Fibroblast of lung (primary cell): ENCODE measurements at places on chromosomes 11 and 22. TPM values are rescaled to one million over a fixed set of nuclear protein-coding genes. Genes with fewer than 3 reads are reported as not detected.

PRG3 gene
- total RNA-seq: not detected in 2 replicates

TRIM48 gene
- total RNA-seq: not detected in 2 replicates

DNA sequence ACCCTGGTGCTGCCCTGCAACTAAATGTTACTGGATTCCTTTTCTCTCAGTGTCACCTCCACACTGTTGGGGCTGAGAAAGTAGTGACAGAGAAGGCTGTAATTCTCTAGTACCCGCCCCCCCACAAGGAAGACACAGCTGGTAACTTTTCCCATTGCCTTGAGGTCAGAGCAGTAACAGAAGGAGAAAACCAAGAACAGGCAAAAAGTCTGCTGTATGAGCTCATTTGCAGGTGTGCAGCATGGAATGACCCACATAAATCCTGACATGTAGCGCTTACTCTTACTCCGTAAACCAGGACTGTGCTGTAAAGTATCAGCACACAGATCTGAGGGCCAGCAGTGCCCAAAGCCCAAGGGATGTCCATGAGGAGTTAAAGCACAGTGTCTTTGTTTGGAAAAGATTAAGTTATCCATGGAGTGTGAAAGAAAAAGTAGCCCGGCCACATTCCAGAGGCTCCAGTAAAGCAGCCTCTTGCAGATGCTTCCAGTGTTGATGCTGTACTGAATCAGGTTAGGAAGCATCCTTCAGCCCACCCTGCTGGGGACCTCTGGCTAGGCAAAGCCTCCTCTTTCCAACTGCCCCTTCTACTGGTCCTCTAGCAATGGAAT, 120.7 kb downstream of the PLEKHA7 start:
- no peak for DNase-seq

GSTT2 gene
- total RNA-seq: 0.33 TPM in 1 of 2 replicates, not detected in the other

- DNase-seq: peak; percentile 96
Measured at GRCh38 chr11:77047007-77047927, 13.1 kb downstream of the B3GNT6 start.

GRCh38 chr22:43152003-43152356, 621 bp downstream of the TSPO start:
- no peak for DNase-seq

SAC3D1 gene
- total RNA-seq: 8.6 and 10.0 TPM in 2 replicates

DNA sequence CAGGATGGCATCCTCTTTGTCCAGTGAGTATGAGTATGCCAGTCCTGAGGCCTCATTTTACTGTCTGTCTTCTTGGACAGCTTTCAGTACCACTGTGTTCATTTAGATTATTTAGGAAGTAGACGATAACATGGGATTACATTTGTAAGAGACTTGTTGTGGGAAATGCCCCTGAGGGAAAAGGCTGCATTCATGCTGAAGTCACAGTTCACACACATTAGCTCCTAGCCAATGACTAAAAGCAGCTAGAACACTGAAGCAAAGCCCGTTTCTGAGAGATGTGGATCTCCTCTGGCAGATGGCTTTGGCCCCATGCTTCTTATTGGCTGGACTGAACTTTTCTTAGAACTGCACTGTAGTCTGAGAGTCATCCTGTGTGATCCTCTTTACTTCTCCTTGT, 242.4 kb downstream of the FAM76B start:
- no peak for DNase-seq

SUSD2 gene
- total RNA-seq: 0.77 and 10.6 TPM in 2 replicates

GRCh38 chr22:42227435-42227834, 43.0 kb downstream of the TCF20 start:
- no peak for DNase-seq

- DNase-seq: no peak
Measured at GRCh38 chr11:117835576-117835975, 11.0 kb upstream of the FXYD2 start.

- peak; percentile 46 for DNase-seq
Measured at GRCh38 chr22:22721681-22722354, 77.4 kb downstream of the GGTLC2 start.

DNA sequence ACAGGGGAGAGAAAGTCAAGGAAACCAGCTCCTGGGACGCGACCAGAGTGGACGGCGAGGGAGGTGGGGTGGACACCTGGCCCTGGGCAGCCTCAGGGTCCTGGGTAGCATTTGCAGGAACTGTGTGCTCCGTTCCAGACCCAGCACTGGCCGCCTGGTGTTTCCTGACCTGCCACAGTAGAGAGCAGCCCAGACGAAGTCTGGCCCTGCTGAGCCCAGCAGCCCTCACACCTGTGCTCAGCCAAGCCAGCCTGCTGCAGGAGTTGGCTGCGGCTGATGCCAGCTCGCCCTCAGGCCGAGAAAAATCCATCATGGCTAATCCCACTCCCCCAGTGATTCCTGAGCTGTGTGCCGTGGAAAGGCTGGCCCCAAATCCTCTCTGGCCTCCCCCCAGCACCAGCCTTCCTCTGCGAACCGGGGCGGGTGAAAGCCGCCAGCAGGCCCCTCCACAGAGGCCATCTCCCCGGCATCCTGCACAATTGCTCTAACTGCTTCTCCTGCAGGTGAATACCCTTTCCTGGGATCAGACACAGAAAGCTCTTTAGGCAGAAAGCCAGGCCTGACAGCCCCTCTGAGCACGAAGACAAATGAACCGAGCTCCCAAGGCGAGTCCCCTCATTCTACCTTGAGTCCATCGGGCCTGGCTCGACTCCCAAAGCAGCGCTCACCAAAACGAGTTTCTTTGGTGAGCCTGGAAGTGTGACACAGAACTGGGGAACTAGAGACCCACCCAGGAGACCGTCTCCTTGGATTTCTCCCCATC, 88.6 kb downstream of the RTL6 start:
- DNase-seq: no peak

DNA sequence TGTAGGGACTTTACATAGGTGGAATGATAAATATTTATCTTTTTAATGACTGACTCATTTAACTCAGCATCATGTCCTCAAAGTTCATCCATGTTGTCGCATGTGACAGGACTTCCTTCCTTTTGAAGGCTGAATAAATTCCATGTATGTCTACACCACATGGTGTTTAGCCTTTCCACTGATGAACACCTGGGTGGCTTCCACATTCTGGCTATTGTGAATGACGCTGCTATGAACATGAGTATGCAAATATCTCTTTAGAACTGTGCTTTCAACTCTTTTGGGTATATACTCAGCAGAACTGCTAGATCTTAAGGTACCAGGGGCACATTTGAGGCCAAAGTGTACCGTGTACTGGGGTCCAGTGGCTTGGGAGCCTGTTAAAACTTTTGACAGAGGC, 24.1 kb downstream of the LARGE1 start:
- no peak for DNase-seq

- no peak for DNase-seq
Measured at GRCh38 chr11:2794046-2794967, 91.3 kb downstream of the CDKN1C start.

DNA sequence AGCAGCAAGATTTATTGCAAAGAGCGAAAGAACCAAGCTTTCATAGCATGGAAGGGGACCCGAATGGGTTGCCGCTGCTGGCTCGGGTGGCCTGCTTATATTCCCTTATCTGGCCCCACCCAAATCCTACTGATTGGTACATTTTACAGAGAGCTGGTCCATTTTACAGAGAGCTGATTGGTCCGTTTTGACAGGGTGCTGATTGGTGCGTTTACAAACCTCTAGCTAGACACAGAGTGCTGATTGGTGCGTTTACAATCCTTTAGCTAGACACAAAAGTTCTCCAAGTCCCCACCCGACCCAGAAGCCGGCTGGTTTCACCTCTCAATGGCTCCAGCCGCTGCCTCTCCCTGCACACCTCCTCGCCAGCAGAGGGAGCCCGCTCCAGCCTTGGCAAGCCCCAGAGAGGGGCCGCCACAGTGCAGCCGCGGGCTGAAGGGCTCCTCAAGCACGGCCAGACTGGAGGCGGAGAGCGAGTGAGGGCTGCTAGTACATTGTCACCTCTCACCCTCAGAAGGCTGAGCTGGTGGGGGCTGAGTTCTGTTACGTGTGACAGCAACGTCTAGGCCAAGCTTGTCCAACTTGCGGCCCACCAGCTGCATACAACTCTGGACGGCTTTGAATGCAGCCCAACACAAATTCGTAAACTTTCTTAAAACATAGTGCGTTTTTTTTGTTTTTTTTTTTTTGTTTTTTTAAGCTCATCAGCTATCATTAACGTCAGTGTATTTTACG, 8.7 kb downstream of the PTH start:
- DNase-seq: peak; percentile 9

DNA sequence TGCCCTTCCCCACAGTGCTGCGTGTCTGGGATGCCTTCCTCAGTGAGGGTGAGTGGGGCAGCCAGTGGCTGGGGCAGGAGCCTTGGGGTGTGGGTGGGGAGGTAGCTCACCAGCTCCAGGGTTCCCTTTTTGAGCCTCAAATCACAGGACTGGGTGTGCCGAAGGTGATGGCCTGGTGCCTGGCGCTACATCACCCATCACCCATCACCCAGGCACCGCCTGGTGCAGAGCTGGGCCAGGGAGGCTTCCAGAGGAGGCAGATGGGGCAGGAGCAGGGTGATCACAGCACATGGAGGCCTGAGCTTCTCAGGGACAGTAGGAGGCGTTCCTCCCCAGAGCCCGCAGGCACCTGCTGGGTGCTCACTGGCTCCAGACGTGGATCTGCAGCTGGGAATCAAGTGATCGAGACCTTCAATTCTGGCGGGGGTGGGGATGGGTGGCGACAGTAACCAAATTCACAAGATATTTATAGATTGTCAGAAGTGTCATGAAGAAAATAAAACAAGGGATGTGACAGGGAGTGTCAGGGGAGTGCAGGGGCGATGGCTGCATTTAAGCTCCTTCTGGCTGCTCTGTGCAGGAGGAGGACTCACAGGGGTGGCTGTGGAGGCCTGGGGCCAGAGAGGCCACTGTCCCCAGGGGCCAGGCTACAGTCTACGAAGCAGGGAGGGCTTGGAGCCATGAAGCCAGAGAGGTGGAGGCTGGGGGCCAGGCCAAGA, 3.2 kb downstream of the TBC1D10C start:
- no peak for DNase-seq

ANO5 gene
- total RNA-seq: 0.77 and 4.1 TPM in 2 replicates

GRCh38 chr11:20177136-20177535, 16.9 kb upstream of the DBX1 start:
- DNase-seq: no peak

DNA sequence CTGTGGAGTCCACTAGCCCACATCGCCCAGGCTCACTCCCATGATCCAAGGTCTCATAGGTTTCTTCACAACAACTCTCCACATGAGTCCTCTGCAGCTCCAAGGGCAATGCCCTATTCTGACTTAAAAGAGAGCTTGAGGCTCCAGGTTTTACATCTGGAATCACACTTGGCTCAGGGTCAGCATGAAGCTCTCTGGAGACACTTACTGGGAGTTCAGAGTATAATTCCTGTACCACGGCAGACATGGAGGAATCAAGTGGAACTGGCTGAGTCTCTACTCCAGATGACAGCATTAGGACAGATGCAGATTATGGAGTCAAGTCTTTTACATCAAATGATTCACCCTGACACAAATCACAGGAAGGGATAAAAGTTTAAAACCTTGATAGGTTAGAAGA, 11.4 kb downstream of the PRR14L start:
- no peak for DNase-seq

OR51B4 gene
- total RNA-seq: 0.17 TPM in 1 of 2 replicates, not detected in the other

GRCh38 chr11:122773781-122774266, 64.5 kb upstream of the CRTAM start:
- no peak for DNase-seq

- DNase-seq: no peak
Measured at GRCh38 chr22:50628543-50629134, 687 bp upstream of the ARSA start.

- peak; percentile 29 for DNase-seq
Measured at GRCh38 chr11:75474878-75475766, 42.1 kb upstream of the KLHL35 start.

DNA sequence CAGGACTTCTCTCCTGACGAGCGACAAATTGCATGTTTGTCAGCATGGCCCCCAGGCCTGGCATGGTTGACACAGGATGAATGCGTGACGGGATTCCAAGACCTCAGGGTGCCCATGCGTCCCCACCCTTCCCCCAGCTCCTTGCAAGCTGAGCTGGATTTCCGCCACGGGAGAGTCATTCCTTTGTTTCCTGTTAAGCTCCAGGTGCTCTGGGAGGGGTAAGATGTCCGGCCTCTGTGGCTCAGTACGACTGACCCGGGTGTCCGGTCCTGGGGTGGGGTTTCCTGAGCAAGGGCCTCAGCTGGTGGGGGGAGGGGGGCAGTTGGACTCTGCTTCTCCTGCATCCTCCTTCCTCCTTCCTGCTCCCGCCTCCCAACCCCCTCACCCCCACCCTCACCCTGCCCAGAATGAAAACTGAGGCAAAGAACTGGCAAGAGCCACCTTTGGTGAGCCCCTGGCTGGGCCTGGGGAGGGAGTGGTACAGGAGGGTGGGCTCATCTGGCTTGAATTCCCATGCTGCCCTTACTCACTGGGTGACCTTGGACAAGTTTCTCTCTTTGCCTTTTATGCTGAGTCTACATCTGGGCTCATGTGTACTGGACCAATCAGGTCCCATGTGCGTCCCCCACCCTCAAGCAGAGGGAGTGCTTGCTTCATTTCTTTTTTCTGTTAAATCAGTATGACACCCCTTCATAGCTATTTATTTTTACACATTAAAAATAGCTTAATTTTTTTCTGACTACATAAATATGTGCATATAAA, 2.5 kb downstream of the CDC42EP2 start:
- peak; percentile 74 for DNase-seq

- no peak for DNase-seq
Measured at GRCh38 chr11:120022617-120023016, 115.3 kb downstream of the TRIM29 start.

SMIM35 gene
- total RNA-seq: not detected in 2 replicates

TRPM5 gene
- total RNA-seq: not detected in 2 replicates

PHF21A gene
- 13.6 and 21.0 TPM in 2 replicates for total RNA-seq

TRIM49D1 gene
- total RNA-seq: not detected in 2 replicates

PRODH gene
- total RNA-seq: 0.26 TPM in 1 of 2 replicates, not detected in the other

FBLN1 gene
- 209 and 270 TPM in 2 replicates for total RNA-seq

DNA sequence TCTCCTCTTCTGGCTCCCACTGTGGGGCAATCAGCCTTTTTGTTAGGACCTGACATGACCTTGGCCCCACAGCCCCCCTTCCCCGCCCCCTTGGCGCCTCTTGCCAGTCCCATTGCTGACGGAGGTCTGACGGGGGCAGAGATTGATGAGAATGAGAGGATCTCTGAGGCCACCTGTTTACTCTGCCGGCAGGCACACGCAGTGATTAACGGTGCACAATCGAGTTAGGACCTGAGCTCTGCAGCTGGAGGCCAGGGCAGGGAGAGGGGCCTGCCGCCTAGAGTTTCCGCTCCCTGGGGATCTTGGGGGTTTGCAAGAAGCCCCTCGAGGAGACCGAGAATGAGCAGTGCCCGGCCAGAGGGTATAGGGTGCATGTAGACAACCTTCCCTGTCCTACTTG, 6.8 kb upstream of the CHRM1 start:
- DNase-seq: no peak

DNA sequence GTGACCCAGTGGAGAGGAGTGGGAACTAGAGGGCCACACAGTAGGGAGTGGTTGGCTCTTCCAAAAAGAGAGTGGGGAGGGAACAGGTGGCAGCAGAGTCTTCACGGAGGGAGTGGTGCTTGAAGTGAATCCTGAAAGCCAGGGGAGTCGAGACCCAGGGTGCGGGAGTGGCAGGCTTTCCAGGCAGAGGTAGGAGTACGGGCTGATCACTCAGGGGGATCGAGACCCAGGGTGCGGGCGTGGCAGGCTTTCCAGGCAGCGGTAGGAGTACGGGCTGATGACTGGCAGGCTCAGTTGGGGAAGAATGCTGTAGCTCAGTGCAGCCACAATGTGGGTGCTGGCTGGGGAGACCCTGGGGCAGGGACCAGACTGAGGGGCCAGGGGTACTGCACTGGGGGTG, 148.2 kb downstream of the TBC1D22A start:
- no peak for DNase-seq
